Stimulated activated CD4-positive, alpha-beta T cell treated with anti-CD3 and anti-CD28 coated beads, Interleukin-4, amount 100 ng/mL, for 4 hours (primary cell): ENCODE measurements at places on chromosomes 5 and 9.

DNA sequence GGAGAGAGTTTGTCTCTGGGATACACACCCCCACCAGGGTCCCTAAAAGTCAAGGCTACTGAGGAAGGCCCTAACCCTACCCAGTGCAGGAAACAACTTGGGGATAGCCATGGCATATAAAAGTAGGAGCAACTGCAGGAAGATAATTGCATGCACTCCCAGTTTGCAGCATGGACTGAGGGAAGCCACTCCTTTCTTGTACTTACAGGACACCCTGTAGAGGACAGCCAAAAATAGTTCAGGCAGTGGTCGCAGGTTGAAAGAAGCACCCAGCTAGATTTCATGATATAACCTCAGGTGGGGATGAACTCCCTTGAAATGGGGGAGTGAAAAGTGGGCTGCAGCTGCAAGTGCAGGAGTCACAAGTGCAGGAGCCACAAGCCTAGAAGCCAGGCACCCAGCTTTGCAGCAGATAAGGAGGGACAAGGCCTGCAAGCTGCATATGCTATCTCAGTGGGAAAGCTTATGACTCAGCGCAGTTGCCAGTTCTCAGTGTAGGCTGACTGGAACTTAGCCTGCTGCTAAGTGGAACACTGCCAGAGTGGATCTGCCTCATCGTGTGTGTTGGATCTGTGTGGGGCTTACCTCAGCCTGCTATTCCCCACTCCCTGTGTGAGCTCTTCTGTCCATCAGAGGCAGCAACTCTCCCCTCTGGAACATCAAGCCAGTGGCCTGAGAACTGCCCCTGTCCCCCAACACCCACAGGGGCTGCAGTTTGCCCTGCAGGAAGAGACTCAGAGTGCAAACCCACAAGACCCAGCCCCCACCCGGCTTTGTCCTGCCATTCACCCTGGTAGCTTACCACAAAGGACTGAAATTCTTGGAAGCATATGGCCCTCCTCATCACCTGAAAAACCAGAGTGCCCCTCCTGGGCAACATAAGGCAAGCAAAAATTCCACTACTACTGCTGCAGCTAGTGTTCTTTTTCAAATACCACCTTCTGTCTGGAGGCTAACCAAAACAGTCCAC, 42.7 kb downstream of the CYLC2 start:
- no peak for DNase-seq

DNA sequence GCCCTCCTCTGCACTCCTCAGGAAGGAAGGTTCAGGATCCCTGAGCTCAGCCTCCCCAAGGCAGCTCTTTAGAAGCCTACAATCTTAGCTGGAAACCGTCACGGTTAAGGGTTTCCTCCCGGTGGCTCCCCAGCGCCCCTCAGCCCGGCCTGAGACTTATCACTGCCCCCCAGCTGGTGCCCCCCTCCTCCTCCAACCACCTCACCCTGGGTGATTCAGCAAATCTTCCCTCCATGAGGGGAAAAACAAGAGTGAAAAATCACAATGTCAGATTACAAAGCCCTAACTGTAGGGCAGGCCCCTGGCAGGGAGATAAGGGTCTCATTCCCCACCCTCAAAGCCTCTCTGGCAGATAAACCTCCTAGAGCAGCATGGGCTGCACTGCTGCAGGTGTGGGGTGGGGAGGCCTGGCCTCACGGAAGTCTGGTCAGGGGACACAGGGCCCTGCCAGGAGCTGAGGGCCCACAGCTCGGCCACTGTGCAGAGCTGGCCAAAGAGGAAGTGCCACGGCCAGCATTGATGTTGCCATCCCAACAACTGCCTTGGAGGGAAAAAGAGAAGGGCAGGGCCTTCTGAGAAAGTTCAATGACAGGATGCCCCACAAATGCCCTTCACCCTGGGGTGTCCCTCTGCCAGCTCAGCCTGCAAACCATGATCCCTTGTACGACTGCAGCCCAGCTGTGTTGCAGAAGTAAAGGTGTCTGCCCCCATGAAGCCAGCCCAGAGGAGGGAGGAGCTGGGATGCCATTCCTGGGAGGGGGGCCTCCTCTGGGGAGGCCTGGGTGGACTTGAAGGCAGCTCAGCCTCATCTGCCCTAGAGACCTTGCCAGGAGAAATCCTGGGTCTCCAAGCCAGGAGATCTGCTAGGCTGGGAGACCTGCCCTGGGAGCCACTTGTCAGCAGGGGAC, 25.9 kb downstream of the GFI1B start:
- no peak for DNase-seq

DNA sequence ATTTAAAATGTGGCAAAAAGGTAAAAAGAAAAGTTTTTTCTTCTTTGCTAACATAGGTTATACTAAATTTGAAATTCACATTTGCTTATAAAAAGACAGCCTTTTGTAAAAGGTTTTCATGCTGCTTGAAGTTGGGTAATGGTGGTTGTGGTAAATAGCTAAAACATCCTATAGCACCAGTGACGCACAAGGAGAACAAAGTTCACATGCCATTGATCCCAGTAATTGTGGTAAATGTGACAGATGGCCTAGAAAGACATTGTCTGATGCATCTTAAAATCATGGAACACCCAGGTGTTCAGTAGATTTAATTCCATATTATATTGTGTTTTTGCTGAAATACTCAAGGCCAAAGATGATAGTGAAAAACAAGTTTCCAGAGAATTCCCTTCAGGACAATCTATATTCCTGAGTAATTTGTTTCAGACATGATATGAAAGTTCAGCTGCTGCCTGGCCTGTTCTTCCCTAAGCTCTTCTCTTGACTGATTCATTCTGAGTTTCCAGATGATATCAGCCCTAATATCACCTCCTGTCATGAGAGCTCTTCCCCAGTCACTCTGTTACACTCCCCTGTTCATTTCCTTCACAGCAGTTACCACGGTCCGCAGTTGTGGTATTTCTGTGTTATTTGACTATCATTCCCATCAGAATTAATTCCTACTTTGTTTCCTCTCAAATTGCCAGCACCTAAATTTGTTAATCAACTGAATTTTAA, 4.6 kb upstream of the FBXL17 start:
- no peak for DNase-seq

GRCh38 chr9:106069241-106069640, 374.9 kb downstream of the TMEM38B start:
- DNase-seq = no peak

DNA sequence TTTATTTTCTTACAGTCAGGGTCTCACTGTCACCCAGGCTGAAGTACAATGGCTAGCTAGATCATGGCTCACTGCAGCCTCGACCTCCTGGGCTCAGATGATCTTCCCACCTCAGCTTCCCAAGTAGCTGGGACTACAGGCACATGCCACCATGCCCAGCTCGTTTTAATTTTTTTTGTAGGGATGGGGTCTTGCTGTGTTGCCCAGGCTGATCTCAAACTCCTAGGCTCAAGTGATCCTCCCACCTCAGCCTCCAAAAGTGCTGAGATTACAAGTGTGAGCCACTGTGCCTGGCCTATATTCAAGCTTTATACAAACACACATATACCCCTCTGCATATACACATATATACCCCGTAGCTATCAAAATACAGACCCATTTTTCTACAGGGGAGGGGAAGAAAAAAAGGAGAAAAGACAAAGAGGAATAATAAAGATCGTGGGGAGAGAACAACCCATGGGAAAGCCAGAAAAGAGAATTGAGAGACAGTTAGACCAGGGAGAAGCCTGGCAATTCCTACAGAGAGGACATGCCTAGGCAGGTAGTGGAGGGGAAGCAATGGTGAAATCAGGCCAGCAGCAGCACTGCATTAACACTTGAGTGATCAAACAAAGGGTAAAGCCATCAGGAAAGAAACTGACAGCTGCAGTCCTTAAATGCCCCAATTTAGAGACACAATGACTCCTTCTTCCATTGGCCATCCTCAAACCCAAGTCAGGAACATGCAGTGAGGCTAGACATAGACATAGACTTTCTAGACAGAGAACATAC, 102.7 kb downstream of the EFNA5 start:
- no peak for DNase-seq

DNA sequence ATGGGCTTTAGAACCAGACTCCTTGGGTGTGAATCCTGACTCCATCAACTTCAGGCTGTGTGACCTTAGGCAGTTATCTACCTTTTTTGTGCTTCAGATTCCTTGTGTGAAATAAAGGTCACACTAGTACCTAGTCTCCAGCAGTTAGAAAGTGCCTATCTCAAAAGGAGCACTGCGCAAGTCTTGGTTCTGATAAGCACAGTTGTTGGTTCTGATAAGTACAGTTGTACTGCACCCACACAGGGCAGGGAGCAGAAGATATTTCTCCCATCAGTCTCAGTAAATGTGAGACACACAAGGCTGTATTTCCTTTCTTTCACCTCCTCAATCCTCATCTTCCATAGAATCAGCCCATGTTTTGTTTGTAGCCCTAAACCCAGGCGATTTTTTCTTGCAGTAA, 116.6 kb upstream of the DPYSL3 start:
- no peak for DNase-seq

GRCh38 chr9:120030847-120031246, 549.1 kb downstream of the CDK5RAP2 start:
- DNase-seq = no peak

DNA sequence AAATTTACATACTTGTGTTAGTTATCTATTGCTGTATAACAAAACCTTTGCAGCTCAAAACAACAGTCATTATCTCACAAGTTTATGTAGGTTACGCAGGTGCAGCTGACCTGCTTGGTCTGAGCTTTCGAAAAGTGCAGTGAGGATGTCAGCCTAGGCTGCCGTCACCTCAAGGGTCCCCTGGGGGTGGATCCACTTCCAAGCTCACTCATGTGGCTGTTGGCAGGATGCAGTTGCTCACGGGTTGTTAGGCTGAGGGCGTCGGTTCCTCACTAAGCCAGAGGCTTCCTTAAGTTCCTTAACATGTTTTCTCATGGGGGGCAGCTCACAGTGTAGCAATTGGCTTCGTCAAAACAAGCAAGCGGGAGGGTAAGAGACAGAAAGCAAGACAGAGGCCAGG, 139.8 kb downstream of the DOCK8 start:
- no peak for DNase-seq

GRCh38 chr9:88388886-88389605, 802 bp downstream of the SPIN1 start:
- peak; percentile 36 for DNase-seq

DNA sequence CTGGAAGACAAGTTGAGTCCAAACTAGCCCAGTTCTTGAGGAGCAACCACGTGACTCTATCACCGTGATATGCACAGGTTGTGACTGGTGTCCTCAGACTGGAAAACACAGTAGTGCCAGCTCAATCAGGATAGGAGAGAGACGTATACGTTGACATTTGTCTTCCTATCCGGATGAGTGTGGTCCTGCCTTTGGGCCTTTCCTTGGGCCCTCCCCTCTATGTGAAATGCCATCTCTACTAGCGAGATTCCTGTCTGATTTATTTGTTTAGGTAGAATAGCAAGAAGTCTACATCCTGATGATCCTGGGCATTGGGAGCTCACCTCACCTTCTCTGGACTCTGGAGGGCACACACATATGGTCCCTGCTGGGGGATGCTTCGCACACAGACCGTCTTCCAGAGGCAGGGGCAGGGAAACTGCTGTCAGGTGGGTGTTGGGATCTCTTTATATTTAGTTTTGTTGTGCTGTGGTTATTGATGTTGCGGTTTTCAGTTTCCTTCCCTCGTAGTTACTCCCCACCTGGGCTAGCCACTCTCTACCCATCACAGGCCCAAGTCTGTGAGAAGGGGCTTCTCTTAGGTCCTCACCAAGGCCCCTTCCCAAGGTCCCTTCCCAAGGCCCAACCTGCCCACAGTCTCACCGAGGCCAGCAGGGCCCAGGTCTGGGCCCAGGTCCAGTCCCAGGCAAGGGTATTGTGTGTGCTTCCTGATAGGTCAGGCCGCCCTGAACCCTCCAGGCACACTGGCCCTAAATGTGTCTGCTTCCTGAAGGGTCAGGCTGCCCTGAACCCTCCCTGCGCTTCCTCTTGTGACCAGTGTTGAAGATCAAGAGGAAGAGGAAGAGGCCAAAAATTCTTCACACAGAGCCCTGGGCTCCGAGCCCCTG, 19.0 kb upstream of the SPINK4 start:
- DNase-seq = no peak

DNA sequence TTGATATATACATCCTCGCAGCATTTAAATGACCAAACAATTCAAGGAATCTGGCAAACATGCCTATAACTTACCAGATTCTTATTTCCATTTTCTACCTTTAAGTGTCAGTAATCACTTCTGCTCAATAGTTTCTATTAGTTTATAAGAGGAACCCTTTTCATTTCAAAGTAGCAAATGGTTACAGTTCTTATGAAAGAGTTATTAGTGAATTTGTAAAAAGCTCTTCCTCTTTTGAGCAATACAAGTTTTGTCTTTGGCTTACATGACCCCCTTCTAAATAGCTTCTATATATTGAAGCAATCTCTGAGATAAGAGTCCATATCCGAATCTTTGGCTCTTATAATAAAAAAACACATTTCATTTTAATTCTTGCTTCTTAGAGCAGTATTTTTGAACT, 42.0 kb downstream of the ELL2 start:
- DNase-seq = no peak

- no peak for DNase-seq
These were observed 82.2 kb upstream of the SLC24A2 start for GRCh38 chr9:19870988-19871387.

GRCh38 chr5:149224282-149224681, 47.4 kb upstream of the AFAP1L1 start:
- no peak for DNase-seq

GRCh38 chr9:88733651-88734421, 198.9 kb downstream of the NXNL2 start:
- DNase-seq = no peak
